Thymus (tissue), 14 donors: ENCODE measurements at places on chromosomes 16 and 17.

- DNase-seq, result no peak
- no peak overlapping the region for H3K4me3 ChIP-seq
- no peaks in the 10 kb centered on the region for H3K36me3 ChIP-seq
- H3K27ac ChIP-seq, result no peak overlapping the region
- H3K4me1 ChIP-seq, result no peaks in the 10 kb centered on the region
These were observed 117.9 kb upstream of the AXIN2 start for GRCh38 chr17:65679165-65679845.

- no peak overlapping the region for H3K27ac ChIP-seq
- no peak for DNase-seq
- peaks cover 17% of the 10 kb centered on the region for H3K4me1 ChIP-seq
- H3K4me3 ChIP-seq, result no peak overlapping the region
These were observed 188.4 kb downstream of the AATF start for GRCh38 chr17:37137070-37137610.

- H3K27ac ChIP-seq, result no peak overlapping the region
- peaks cover 5% of the 10 kb centered on the region for H3K27me3 ChIP-seq
- H3K4me3 ChIP-seq, result no peak overlapping the region
- H3K36me3 ChIP-seq, result no peaks in the 10 kb centered on the region
These were observed 17.5 kb downstream of the GUCY2D start for GRCh38 chr17:8019665-8020650.

- H3K36me3 ChIP-seq, result peaks cover 2% of the 10 kb centered on the region
- no peak overlapping the region for H3K4me3 ChIP-seq
- H3K27me3 ChIP-seq, result no peaks in the 10 kb centered on the region
- DNase-seq, result no peak
- no peak overlapping the region for H3K27ac ChIP-seq
These were observed 29.8 kb downstream of the ZNRF1 start for GRCh38 chr16:75028544-75029135.

DNA sequence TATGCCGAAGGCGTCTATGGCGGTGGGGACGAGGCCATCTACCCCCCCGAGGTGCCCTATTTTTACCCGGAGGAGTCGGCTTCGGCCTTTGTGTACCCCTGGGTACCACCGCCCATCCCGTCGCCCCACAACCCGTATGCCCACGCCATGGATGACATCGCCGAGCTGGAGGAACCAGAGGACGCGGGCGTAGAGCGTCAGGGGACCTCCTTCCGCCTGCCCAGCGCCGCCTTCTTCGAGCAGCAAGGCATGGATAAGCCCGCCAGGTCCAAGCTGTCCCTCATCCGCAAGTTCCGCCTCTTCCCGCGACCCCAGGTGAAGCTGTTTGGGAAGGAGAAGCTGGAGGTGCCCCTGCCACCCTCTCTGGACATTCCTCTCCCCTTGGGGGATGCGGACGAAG is 11.4 kb downstream of the MYO15A start:
- H3K27ac ChIP-seq, result no peak overlapping the region
- H3K4me1 ChIP-seq, result no peaks in the 10 kb centered on the region
- H3K36me3 ChIP-seq, result no peaks in the 10 kb centered on the region
- DNase-seq, result no peak

DNA sequence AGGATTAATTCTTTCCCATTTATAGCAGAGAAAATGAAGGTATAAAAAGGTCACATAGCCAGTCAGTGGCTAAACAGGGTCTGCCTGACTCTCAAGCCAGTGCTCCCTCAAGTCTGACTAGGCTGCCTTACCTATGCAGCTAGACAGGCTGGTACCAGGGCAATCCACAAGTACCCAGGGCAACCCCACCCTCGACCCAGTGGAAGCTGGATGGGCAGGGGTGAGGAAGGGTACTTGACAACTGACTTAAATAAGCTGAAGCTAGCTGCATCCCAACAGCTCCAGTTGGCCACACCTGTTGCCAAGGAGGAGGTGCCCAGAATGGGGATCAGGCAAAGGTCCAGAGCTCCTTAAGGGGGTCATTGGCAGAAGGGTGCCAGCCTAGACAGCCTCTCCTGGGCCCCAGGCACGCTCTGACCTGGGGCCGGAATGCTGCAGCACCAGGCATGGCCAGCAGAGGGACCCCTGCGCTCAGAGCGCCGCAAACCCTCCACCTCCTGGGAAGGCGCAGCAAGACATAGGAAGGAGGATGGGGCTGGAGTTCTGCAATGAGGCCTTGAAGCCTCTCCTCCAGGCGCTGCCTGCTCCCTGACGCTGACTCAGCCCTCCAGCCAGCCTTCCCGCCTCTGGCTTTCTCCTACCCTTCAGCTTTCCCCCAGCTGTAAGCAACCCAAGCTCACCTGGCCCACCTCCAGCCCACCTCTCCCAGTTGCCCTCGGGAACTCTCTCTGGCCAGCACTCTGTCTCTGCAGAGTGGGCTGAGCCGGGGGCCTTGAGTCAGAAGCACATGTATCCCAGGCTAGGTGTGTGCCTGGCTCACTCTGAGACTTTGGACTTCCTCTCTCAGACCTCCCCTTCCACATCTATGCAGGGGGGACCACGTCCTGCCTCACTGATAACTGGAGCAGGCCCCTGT is 28.8 kb downstream of the MPP2 start:
- no peaks in the 10 kb centered on the region for H3K27me3 ChIP-seq
- H3K27ac ChIP-seq, result no peak overlapping the region
- H3K36me3 ChIP-seq, result no peaks in the 10 kb centered on the region
